ENCODE measurements at places on chromosomes 7 and 10.

DNA sequence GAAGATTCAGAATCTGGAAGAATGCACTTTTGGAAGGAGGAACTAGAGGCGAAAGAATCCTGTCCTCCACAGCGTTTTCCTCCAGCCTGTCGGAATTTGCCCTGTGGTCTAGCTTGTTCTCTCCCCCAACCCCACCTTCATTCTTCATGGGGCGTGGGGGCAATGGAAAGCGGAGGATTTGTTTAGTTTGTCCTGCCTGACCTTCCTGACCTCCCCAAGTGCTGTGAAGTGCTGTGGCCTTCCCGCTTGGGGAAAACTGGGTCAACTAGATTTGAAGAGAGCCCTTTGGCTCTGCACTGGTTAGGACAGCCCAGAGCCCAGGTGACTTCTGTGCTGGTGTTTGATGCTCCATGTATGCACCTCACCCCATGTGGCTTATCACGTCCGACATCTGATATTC, 49.1 kb downstream of the GATA3 start:
- DNase-seq = no peak

DNA sequence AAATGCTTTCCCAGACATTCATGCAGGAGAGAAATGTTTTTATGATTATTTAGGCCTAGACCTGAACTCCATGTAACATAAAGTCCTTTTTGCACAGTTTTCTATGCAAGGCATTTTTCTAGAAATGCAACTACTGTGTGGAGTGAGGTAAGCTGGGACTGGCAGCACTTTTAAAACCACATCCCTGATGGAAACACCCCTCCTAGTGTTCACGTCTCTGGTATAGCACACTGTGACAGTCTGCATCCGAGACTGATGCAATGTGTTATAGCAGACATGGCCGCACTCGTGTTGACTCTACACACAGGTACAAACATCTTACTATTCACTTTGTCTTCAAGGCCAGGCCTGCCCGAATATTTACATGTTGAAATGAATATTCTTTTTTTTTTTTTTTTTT, 19.3 kb upstream of the ERCC6 start:
- no peak for DNase-seq

- no peak for DNase-seq
These were observed 175.9 kb downstream of the CCDC71L start for GRCh38 chr7:106485031-106485551.

DNA sequence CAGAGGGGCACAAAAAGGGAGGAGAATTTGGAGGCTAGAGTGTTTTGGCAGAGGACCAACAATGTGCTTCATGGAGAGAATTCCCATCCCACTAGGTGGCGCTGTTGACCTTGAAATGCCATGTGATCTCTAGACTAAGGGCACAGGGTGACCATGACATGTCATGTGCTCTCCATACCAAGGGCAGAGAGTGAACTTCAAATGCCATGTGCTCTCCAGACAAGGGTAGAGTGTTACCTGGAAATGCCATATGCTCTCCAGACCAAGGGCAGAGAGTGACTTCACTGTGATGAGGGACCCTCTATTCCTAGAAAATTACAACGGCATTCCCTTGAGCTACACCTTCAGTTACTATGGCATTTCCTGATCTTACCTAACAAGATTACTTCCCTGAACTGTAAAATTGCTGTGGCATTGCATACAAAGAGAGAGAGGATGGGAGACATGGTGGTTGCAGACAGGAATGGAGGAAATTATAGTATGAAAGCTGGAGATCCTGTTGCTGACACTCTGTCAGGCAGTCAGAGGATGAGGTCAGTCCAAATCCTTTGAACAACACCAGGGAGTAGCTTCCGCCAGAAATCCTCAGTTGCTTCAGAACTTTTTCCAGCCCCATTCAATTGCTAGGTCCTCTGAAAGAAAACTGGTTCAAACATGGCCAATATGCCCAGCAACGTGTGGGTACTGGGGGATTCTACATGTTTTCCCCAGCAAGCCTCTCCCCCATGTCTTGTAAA, 60.9 kb upstream of the ACSM6 start:
- DNase-seq = peak; percentile 53

- peak; percentile 99 for DNase-seq
These were observed 652 bp upstream of the C10orf143 start for GRCh38 chr10:130111113-130111851.

DNA sequence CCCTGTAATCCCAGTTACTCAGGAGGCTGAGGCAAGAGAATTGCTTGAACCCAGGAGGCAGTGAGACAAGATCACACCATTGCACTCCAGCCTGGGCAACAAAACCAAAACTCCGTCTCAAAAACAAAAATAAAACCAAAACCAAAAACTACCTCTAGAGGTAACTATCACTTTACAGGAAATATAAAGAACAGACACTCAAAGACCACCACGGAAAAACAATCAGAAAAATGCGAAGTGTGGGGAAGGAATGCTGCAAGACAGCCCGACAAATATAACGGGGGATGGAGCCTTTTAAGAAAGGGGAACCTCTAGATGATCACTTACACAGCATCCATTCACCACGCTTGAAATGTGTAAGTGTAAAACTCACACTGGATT, 4.3 kb downstream of the HNRNPF start:
- no peak for DNase-seq

GRCh38 chr7:50768485-50769474, 13.9 kb downstream of the GRB10 start:
- no peak for DNase-seq
